Colonic mucosa (tissue), 4 donors: ENCODE measurements at places on chromosomes 11 and 22.

DNA sequence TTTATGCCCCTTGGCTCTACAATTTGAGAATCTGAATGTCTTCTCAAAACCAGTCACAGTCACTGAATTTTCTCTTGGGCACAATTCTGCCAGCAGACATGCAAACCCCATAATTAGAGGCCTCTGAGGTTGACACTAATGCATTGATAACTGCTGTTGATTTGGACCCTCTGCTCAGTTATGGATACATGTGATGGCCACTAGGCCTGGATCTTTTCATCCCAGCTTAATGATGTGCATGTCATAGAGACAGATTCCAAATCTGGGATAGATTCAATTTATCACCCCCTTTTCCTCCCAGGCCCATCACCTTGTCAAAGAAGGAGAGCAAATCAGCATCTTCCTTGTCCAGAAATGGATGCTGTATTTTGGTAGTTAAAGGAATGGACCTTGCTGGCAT lies 92.2 kb downstream of the C11orf91 start:
- no peak for DNase-seq

GRCh38 chr11:110366291-110366690 lies 63.5 kb upstream of the FDX1 start:
- no peak for DNase-seq

DNA sequence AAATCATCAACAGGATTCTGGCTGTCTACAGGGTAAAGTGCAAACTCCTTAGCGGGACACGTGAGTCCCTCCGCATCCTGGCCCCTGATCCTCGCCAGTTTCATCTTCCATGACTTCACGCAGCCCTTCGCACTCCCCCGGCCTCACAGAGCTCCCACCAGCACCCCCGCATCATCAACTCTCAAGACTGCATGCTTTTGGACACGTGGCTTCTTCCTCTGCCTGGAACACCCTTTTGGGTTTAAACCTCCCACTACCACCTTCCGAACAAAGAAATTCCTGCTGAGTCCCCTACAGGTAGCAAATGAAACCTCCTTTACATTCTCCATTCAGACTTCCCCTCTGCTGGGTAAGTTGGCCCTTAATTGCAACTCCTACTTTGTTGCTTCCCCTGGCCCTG lies 12.6 kb upstream of the EIF3M start:
- DNase-seq = no peak

GRCh38 chr11:35812828-35813227 lies 131.0 kb upstream of the LDLRAD3 start:
- DNase-seq = no peak

- no peak for DNase-seq
Observed at GRCh38 chr11:73318501-73319011, 10.5 kb downstream of the ARHGEF17 start.

DNA sequence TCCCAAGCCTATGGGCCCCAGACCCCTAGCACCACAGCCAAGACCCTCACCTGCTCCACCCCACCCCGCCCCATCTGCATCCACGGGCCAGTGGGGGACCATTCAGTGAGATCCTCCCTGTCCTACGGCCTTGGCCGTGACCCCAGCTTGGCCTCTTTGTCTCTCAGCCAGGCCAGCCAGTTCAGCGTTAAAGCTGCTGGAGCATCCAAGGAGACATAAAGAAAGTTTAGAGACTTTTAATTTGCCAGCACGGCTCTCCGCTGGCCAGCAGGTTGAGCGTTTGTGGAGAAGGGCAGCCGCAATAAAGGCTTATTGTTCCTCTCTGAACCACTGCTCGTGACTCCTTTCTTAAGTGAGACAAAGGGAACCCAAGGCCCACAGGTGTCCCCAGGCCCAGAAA lies 49.3 kb upstream of the LMO1 start:
- DNase-seq = no peak

GRCh38 chr11:104725796-104726408 lies 172.4 kb downstream of the CASP12 start:
- DNase-seq = no peak

DNA sequence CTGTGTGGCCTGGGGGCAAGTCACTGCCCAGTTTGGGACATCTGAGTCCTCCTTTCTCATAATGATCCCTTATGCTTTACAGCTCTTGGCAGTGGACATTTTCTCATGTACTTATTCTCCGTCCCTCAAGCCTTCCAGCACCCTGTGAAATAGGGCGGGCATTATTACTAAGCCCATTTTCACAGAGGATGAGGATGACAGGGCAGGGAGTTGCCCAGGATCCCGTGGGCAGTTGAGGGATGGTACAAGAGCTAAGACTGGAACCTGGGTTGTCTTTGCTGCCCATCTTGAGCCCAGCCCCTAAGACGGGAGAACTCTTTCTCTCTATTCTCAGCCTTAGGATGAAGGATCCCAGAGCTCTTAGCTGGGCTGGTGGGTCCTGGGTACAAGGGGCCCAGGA lies 11.2 kb downstream of the CD82 start:
- no peak for DNase-seq

DNA sequence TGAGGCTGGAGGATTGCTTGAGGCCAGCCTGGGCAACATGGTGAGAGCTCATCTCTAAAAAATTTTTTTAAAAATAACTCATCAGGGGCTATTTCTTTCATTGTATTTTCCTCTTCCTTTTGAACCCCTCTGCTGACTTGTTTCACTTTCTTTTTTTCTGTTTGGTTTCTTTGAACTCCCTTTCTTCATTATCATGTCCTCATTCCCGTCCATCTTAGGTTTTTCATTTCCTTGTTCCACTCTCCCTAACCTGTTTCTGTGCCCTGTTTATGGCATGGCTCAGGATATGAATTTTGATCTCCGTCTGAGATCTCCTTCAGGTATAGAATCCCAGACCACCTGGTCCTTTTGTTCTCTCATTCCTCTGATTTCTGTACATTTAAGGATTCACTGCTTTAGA lies 12.5 kb downstream of the MARK2 start:
- DNase-seq = no peak

DNA sequence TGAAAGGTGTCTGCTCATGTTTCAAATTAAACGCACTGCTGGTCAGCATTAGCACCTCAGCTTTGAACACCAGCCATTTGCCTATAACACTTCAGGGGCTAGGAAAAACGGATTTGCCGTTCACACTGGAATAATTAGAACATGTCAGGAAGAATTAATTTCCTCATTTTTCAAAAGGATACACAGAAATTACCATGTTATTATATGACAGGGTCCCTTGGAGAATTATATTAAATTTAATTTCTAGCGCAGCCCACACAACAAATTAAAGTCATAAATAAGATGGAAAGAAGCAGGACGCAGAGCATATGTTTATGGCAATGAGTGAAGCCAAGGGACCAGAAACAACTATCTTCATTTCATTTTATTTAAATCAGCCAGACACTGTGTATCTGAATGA lies 83.8 kb upstream of the SOX6 start:
- no peak for DNase-seq

GRCh38 chr11:62613291-62613778 lies 278 bp downstream of the ROM1 start:
- no peak for DNase-seq

GRCh38 chr11:124791626-124792341 lies 8.4 kb downstream of the MSANTD2 start:
- DNase-seq = no peak

- DNase-seq = no peak
Observed at GRCh38 chr22:36948273-36949225, 35.1 kb downstream of the CSF2RB start.

DNA sequence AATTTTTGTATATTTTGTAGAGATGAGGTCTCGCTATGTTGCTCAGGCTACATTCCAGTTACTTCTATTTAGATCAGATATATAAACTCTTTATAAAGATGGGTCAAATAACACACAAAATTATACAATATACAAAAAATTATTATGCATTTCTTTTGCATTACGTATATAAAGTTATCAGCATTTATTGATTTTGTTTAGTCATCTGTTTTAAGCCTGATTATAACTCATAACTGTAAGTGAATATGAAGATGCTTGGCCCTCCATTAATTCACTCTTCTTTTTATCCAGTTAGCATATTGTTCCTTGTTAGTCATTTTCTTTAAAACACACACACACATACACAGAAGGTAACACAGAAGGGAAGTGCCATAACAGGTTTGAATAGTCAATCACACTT lies 14.5 kb downstream of the AQP11 start:
- DNase-seq = no peak

DNA sequence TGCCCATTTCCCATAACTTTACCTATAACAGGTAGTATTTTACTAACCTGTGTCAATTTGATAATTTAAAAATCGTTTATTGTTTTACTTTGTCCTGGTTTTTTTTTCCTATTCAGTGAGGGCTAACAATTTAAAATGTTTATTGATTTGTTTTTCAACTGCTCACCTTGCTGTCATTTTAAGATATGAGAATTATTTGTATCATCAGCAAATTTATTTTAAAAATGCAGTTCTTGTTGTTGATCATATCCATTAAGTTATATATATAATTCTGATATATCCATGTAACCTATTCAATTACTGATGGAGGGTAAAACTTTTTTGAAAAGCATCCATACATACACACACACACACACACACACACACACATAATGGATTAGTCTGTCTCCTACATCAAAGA lies 24.8 kb downstream of the RRAS2 start:
- no peak for DNase-seq

- peak; percentile 77 for DNase-seq
Observed at GRCh38 chr22:46171940-46172339, 21.6 kb downstream of the PPARA start.

DNA sequence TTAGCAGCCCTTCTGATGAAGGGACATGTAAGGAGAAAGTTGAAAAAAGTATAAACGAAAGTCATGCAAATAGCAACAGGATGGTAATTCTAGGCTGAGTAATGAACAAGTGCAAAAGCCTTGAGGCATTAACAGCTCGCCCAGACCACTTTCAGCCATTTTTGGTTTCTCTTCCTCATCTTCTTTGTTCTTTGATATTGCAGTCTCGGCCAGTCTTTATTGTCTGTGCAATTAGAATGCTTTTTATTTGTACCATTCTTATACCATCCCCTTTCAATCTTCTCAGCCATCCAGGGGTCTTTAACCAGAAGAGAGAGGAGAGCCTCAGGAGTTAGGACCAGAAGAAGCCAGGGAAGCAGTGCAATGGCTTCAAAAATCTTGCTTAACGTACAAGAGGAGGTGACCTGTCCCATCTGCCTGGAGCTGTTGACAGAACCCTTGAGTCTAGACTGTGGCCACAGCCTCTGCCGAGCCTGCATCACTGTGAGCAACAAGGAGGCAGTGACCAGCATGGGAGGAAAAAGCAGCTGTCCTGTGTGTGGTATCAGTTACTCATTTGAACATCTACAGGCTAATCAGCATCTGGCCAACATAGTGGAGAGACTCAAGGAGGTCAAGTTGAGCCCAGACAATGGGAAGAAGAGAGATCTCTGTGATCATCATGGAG lies 7.3 kb downstream of the TRIM34 start:
- DNase-seq = no peak

- no peak for DNase-seq
Observed at GRCh38 chr11:75103380-75104026, 6.8 kb upstream of the OR2AT4 start.

GRCh38 chr11:115170133-115170815 lies 333.9 kb downstream of the CADM1 start:
- peak; percentile 47 for DNase-seq

DNA sequence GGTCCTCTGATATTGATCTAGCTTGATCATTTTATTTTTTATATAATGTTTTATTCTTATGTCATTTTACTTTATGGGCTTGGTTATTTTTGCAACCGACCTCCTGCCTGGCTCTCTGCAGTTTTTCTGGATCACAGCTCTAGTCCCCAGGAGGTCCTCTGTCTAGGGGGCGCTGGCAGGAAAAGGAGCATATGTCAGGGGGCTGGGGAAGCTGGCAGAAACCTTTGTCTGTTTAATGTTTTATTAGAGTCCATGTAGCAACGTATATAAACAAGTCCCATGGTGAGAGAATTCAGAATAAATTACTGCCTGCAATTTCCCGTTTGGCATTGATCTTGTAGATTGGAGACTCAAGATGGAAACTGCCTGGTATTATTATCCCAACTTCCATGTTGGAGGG lies 133.5 kb upstream of the ZBED5 start:
- DNase-seq = no peak

- no peak for DNase-seq
Observed at GRCh38 chr11:10349806-10350205, 44.9 kb downstream of the ADM start.

DNA sequence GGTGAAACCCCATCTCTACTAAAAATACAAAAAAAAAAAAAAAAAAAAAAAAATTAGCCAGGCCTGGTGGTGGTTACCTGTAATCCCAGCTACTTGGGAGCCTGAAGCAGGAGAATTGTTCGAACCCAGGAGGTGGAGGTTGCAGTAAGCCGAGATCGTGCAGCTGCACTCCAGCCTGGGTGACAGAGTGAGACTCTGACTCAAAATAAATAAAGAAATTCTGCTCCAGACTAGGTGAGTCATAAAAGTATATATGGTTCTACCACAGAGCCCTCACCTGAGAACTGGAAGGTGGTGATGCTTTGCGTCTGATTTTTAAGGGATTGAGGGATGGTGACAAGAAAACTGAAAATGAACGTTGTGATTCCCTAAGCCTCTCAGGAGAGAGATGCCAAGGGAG lies 58.4 kb downstream of the NTM start:
- no peak for DNase-seq

- DNase-seq = no peak
Observed at GRCh38 chr11:131309776-131310175, 60.6 kb upstream of the NTM start.

- no peak for DNase-seq
Observed at GRCh38 chr11:12318791-12319438, 58.5 kb upstream of the PARVA start.

DNA sequence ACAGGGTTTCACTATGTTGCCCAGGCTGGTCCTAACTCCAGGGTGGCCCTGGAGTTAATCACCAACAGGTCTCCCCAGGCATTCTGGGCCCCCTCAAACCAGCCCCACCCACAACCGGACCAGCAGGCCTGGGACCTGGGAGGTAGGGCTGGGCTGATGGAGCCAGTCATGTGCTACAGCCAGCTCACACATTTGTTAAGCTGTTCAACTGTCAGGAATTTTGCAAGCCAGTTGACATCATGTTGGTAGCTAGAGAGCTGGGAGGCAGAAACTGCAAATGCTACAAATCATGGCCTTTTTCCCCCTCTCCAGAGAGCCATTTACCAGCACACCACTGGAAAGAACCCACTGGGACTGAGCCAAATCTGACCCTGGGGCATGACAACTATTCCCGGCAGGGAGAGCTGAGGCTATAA lies 6.8 kb downstream of the ARHGAP1 start:
- no peak for DNase-seq

GRCh38 chr11:102306817-102307726 lies 10.2 kb upstream of the BIRC3 start:
- no peak for DNase-seq

- DNase-seq = no peak
Observed at GRCh38 chr11:89184021-89184420, 6.3 kb downstream of the TYR start.

DNA sequence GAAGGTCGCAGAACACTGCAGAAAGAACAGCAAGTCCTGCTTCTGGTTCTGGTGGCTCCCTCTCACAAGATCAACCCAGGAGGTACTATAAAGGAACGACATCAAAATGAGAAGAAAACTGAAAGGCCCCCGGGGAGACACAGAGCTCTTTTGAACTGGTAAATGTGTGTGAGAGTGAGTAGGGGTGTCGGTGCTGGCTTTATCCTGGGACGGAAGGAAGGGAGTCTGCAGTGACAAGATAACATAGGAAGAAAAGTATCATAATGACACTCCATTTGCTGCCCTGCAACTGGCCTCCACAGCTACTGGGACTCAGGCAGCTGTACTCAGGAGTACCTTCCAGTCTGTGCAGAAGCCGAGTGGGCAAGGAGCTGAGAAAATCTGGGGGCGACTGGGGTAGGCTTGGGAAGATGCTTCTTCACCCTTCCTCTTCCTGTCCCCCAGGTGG lies 60.9 kb downstream of the ENTHD1 start:
- DNase-seq = no peak
